ENCODE measurements at places on chromosomes 11 and 22. TPM values are rescaled to one million over a fixed set of nuclear protein-coding genes. Genes with fewer than 3 reads are reported as not detected.

OR8H3 gene
- not detected for total RNA-seq

ADAMTS15 gene
- total RNA-seq = 6.3 TPM

SUSD2 gene
- total RNA-seq = 11.9 TPM

SCGB1C1 gene
- not detected for total RNA-seq

SMTNL1 gene
- not detected for total RNA-seq

NCR3LG1 gene
- 2.9 TPM for total RNA-seq

FOXRED1 gene
- 10.3 TPM for total RNA-seq

MIAT gene
- 1.4 TPM for total RNA-seq

ST14 gene
- 4.9 TPM for total RNA-seq

ZNF215 gene
- 1.5 TPM for total RNA-seq

FGF3 gene
- total RNA-seq = not detected

Data from posterior vena cava (tissue), 2 donors.